ENCODE measurements at places on chromosomes 5 and 9.

DNA sequence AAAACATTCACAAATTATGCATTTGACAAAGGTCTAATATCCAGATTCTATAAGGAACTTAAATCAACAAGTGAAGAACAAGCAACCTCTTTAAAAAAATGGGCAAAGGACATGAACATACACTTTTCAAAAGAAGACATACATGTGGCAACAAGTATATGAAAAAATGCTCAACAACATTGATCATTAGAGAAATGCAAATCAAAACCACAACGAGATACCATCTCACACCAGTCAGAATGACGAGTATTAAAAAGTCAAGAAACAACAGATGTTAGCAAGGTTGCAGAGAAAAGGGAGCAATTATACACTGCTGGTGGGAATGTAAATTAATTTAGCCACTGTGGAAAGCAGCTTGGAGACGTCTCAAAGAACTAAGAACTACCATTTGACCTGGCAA lies 38.9 kb upstream of the TNFSF15 start:
- DNase-seq = no peak

GRCh38 chr5:36521838-36522745 lies 84.3 kb upstream of the SLC1A3 start:
- DNase-seq = no peak

- DNase-seq = peak; percentile 8
Observed at GRCh38 chr5:145244788-145245187, 590.4 kb downstream of the PRELID2 start.

- DNase-seq = no peak
Observed at GRCh38 chr5:35694481-35694880, 76.8 kb downstream of the SPEF2 start.

DNA sequence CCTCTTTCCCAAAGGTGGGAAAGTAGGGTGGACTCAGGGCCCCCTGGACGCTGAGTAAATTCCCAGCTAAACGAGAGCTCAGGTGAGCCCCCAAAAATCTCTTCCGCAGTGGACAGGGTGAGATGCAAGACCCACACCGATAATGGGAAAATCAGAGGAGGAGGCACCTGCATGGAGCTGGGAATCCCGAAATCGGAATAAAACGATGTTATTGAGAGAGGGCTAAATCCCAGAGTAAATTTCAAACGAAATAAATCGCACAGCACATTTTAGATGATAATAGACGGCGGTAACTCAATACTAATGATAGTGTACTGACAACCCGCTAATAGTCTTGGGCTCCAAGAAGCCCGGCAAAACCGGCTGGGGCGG lies 3.0 kb upstream of the BARHL1 start:
- DNase-seq = no peak

GRCh38 chr9:94906181-94906580 lies 179.7 kb downstream of the AOPEP start:
- no peak for DNase-seq

- no peak for DNase-seq
Observed at GRCh38 chr5:158908425-158909220, 191.1 kb downstream of the EBF1 start.

- no peak for DNase-seq
Observed at GRCh38 chr5:89595056-89595455, 712.1 kb upstream of the MEF2C start.

DNA sequence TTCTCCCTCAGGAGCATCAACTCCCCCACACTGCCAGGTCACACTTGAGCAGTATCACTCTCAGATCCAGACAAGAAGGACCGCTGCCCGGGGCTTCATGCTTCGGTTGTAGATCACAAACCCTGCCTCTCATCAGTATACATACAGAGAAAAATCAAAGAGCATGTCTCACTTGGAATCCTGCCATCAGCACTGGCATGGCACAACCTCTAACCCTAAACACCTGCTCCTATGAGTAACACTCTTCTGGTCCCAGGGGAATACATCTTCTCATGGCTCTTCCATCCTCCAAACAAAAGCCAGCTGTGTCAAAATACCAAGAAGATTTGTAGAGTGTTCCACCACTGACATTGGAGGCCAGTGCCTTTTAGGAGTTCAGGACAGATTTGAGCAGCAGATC lies 84.8 kb upstream of the MIER3 start:
- no peak for DNase-seq

DNA sequence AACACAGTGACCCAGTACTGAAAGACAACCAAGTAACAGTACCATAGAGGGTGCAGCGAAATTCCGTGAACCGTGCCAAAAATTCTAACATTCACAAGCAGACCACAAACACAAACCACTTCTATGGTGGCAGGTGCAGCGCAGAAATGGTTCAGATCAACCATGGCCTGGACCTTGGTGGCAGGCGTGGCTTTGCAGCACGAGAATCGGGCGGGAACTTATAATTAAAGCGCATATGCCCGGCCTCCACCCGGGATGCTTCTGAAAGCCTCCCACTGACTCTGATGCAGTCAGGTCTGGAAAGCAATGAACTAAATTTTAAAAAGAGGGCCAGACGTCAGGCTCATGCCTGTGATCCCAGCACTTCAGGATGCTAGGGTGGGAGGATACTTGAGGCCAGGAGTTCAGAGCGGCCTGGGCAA lies 68.0 kb upstream of the TBC1D9B start:
- no peak for DNase-seq

- peak; percentile 83 for DNase-seq
Observed at GRCh38 chr5:57841676-57842363, 359.2 kb upstream of the ACTBL2 start.

DNA sequence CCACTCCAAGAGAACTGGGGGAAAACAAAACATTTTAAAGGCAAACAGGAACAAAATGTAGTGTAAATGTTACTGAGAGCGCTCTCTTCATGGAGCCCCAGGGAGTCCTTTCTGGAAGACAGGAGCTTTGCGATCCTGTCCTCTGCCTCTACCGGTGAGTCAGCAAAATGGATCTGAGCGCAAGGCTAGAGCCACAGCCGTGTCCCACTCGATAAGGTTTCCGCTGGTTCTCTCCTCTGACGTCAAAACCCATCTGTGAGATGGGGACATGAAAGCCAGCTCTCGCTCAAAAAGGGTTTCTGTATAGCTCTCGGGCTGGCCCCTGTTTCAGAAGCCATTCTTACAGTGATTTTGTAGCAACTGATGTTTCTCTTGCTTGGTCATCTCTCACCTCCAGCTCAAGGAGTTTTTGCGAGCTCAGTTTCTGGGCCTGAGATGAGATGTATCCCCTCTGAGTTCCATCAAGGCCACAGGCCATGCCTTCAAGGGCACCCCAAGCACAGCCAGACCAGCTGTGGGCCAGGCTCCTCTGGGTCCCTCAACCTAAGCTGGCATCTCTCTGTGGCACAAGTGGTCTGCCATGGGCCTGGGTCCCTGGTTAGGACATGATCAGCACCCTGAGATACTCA lies 101.6 kb downstream of the FSTL4 start:
- no peak for DNase-seq

DNA sequence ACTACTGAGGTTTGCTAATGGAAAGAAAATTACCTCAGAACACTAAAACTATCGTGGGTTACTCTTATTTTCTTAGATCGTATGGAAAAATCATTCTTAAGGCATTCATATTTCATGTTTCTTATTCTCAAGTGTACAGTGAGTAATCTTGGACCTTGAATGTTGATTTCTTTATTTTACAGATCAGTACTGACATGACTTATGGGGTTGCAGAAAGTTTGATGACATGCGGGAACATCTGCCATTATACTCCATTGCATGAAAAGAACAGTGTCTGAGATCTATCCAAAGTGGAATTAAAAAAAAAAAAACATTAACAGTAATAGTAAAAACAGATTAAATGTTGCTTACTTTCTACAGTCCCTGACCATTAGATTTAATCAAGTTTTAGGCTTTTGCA lies 1290.2 kb upstream of the WWC1 start:
- no peak for DNase-seq

DNA sequence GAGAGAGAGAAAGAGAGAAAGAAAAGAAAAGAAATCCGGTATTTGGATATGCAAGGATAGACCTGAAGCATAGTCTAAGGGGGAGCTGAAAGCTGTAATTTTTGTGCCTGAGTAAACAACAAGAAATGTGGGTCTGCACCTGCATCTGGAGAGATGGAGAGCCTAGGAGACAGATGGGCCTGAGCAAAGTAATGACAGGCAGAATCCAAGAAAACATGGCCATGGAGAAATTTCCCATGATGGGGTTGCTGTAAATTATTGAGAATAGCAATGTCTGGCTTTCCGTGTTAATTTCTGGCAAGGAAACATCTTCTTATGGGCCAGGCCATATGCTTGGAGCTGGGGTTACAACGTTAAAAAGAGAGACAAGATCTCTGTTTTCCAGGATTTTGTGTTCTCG lies 40.2 kb downstream of the YIPF5 start:
- DNase-seq = no peak

DNA sequence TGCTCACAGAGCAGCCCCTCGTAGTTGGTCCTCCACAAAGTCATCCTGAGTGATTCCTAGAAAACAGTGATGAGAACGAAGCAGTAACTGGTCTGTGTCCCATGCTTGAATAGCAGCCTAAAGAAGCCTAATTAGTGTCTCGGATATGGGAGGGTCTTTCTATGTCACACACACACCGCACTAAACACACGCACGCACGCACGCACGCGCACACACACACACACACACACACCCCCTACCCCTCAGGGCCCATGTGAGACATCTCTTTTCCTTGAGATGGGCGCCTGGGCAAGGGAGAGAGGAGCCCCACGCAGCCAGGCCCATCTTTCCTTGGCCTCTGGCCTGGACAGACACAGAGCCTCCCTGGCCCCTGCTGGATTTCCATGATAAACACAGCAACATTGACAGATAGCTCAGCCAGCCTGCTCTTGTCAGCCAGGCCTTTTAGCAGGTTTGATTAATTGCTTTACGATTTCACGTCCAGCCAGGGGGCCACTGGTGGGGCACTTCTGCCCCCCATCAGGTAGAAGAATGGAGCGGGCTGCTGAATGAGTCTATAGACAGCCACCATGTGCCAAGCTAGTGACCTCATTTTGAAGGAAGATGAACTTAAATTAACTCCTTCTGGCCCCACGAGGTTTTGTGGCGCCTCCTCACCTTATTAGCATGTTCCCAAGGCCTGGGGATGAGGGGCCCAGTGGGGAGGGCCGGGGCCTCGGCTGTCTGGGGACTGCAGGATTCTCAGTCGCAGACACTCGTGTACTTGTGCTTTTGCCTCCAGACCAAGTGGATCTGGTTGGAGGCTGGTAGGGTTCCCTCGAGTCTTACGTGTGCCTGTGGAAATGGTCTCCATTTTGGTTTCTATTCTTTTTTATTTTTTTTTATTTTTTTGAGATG lies 36.2 kb upstream of the PRDM12 start:
- no peak for DNase-seq

GRCh38 chr9:76709020-76709419 lies 55.2 kb upstream of the PCA3 start:
- no peak for DNase-seq

DNA sequence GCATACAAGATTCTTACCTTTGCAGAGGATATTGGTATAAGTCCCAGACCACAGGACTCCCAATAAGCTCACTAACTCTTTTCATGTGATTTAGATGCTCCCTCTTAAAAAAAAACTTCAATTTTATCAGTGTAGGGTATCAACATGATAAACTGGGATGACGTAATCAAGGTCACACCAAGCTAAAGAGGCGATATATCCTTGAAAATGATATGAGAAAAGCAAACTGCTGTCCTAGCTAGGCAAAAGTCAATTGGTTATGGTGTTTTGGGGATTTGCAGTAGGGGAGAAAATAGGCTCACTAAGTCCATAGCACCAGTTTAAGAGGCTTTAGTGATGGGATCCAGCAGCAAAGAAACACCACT lies 354.4 kb downstream of the DIRAS2 start:
- DNase-seq = no peak

DNA sequence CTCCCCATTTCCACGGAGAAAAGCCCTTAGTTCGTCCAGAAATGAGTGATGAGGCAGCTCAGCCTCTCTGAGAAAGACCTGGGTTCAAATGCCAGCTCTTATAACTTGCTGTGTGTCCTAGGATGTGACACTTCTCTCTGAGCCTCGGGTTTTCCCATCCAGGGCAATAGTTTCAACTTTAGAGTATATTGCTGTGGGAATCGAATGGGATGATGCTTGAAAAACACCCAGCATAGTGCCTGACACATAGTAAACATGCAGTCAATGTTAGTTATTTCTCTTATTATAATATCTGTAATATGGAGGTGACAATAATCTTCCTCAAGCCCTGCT lies 430 bp upstream of the MAPKAP1 start:
- DNase-seq = no peak

- DNase-seq = no peak
Observed at GRCh38 chr5:178468196-178468685, 122.0 kb downstream of the COL23A1 start.

DNA sequence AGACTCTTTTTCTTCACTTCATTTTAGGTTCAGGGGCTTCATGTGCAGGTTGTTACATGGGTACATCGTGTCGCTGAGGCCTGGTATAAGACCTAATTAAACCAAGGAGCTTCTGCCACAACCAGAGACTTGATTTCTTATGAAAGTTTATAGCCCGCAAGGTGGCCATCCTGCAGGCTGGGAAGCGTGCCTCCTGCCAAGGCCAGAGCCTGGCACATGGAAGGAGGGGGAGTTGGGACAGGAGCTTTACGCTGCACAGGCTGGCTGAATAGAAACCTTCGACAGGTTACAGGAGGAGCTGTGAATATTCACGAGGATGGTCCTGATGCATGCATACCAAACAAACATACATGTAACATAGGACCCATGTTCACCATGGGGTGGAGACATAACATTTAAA lies 50.1 kb upstream of the SIMC1 start:
- DNase-seq = no peak

DNA sequence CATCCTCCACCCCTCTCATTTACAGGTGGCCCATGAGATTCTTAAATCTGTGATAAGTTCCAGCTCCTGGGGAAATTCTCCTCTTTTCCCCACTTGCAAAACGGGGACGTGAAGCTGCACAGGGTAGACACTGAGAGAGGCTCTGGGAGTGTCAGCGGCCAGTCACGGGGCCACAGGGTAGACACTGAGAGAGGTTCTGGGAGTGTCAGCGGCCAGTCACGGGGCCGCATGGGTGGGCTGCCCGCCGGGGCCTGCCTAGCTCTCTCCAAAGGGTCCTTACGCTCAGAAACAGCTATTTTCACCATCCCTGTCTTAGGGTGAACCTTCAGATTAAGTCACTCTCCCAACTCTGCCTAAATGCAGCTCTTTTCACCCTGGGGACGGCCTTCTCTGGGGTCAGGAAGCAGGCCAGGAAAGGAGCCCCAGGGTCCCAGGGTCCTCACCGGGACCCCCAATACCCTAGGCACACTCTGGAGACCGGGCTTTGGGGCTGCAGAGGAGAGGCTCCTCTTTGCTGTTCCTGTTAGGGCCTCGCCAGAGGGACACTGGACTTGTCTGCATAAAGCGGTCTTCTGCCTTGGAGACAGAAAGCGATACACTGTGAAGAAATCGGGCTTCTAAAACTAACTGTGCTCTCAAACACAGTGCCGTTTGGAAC lies 1.5 kb downstream of the FAM78A start:
- no peak for DNase-seq

DNA sequence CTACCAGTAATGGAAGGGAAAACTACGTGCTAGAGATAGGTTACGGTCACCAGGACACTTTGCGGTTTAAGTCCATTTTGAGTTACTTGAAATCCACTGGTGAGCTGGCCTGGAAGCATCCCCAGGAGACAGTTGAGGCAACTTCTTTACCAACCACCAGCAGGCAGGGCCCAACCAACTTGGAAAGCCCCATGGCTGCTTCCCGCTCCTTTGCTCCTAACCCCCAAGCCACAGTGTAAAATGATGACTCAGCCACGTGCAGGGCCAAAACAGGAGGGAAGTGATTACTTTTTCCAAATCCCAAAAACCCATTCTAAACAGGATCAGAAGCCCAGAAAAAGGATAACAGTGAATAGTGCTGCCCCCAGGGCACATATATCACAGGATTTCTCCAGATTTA lies 87.4 kb downstream of the PAX5 start:
- peak; percentile 34 for DNase-seq
